ENCODE measurements at places on chromosomes 7 and 10.

GRCh38 chr7:28408960-28409715 lies 3.2 kb upstream of the CREB5 start:
- peak; percentile 95 for DNase-seq

GRCh38 chr7:15885678-15886077 lies 199.2 kb upstream of the MEOX2 start:
- no peak for DNase-seq

GRCh38 chr7:41197769-41198168 lies 505.1 kb downstream of the INHBA start:
- no peak for DNase-seq

- DNase-seq, result no peak
Observed at GRCh38 chr10:70585578-70586169, 16.9 kb downstream of the PRF1 start.

DNA sequence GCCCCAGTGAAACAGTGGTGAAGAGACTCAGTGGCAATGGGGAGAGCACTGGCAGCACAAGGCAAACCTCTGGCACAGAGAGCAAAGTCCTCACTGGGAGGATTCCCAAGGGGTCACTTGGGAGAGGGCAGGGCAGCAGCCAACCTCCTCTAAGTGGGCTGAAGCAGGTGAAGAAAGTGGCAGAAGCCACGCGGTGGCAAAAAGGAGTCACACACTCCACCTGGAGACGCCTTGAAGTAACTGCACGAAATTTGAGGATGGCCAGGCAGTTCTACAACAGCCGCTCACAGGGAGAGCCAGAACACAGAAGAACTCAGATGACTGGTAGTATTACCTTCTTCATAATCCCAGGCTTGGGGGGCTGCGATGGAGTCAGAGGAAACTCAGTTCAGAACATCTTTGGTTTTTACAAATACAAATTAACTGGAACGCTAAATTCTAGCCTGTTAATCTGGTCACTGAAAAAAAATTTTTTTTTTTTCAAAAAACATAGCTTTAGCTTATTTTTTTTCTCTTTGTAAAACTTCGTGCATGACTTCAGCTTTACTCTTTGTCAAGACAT lies 574 bp upstream of the IL6 start:
- peak; percentile 92 for DNase-seq

- DNase-seq, result no peak
Observed at GRCh38 chr7:32860090-32860489, 31.5 kb downstream of the KBTBD2 start.

DNA sequence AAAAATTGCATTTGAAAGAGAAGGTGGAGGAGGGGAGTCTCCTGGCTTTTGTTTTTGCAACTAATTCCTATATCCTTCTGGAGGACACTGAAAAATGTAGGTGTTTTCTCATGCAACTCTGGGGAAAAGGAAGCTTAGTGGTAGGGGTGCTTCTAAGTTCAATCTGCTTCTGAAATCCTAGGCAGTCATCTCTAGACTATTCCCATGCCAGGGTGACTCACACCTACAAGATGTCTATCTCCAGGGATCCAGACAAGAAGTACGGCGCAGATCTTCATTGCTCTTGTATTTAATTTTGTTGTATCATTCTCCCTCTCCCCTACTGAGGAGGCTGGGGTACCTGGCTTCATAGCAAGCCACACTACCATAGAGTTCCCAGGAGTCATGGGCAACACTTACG lies 258.8 kb downstream of the PHF14 start:
- DNase-seq, result no peak

DNA sequence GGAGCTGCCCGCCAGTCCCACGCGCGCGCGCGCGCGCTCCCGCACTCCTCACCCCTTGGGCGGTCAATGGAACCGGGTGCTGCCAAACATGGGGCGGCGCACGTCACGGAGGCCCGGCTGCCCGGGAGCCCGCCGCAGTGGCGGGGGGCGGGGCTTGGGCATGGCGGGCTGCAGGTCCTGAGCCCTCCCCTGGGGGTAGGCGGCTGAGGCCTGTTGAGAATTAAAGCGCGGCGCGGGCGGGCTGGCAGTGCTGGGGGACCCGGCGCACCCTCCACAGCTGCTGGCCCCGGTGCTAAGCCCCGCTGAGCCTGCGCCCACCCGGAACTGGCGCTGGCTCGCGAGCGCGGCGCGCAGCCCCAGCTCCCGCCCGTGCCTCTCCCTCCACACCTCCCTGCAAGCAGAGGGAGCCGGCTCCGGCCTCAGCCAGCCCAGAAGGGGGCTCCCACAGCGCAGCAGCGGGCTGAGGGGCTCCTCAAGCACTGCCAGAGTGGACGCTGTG lies 634.2 kb downstream of the ANKRD7 start:
- no peak for DNase-seq

DNA sequence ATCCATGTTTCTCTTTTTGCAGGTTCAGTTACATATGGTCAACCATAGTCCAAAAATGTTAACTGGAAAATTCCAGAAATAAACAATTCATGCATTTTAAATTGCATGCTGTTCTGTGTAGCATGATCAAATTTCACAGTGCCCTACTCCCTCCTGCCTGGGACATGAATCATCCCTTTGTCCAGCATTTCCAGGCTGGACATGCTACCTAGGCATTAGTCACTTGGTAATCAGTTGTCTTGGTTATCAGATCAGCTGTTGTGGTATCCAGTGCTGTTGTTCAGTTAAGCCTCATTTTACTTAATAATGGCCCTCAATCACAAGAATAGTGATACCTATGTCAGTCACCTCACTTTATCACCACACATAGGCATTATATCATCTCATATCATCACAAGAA lies 7.3 kb upstream of the PNLIP start:
- DNase-seq, result no peak

- DNase-seq, result no peak
Observed at GRCh38 chr7:78779788-78780187, 673.7 kb downstream of the MAGI2 start.

GRCh38 chr10:100146875-100147650 lies 38.8 kb downstream of the ERLIN1 start:
- peak; percentile 35 for DNase-seq

- DNase-seq, result peak; percentile 57
Observed at GRCh38 chr7:50679218-50680007, 103.3 kb downstream of the GRB10 start.

DNA sequence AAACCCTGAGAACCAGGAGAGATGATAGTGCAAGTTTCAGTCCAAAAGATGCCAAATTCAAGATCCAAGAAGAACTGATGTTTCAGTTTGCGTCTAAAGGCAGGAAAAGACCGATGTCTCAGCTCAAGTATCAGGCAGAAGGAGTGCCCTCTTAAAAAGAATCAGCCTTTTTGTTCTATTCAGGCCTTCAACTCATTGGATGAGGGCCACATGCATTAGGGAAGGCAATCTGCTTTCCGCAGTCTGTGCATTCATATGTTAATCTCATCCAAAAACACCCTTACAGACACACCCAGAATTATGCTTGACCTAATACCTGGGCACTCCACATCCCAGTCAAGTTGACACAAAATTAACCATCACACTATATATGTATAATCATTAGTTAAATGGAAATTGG lies 45.2 kb downstream of the DNAJB9 start:
- no peak for DNase-seq

DNA sequence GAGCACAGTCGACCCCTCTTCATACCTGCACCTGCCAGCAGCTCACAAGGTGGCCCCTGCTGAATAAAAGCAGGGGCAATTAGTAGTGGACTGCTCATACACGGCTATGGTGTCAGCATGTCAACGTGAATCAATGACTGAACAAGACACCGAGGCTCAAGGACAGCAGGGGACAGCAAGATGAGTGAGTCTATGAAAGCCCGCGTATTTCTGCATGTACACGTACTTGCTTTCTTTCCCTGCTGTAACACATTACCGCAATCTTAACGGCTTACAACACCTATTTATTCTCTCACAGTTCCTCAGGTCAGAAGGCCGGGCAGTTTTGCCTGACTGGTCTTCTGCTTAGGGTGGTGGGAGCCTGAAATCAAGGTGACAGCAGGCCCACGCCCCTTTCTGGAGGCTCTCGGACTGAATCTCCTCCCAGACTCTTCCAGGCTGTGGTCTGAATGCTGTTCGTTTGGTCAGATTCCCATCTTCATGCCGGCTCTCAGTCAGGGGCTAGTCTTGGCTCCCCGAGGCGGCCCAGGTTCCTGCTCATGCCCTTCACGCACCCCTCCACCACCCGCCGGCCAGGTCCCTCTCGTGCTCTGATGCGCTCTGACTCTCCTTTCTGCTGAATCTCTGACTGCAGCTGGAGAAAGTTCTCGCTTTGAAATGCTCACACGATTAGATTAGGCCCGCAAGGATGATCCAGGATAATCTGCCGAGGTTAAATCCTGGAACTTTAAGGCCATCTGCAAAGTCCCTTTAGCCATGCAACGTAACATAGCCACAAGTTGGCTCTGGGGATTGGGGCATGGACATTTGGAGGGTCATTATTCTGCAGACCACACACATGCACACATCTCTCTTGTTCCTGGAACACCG lies 7.8 kb upstream of the PPP2R2D start:
- DNase-seq, result no peak

DNA sequence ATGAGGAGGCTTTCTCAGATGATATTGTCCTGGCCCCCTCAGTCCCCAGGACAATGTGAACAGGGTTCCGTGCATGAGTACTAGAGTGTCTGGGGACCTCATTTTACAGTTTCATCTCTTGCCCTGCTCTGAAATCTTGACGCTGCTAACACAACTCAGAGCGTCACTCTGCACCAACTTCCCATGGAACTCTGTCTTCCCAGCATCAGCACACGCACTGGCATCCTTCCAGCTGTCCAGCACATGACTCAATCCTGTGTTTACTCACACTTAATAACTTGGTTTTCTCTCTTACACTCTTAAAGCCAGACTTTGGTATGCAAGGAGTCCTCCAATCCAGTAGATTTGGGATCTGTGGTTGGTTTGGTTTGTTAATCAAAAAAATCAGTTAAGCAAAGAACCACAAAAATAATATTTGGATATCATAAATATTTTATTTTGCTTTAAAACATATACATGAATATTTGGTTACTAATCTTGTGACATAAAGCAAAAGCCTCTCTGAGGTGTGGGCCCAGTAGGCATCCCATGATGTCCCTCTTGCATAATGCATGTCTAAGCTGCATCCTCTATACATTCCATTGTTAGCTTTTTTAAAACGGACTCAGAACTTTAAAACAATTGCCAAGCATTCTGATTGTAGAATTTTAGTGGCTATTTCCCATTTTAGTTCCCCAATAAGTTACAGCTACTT lies 131.0 kb downstream of the CXCL12 start:
- peak; percentile 67 for DNase-seq

GRCh38 chr7:47241112-47242065 lies 340.5 kb downstream of the TNS3 start:
- no peak for DNase-seq

- DNase-seq, result no peak
Observed at GRCh38 chr10:86836044-86836443, 79.6 kb downstream of the BMPR1A start.

- no peak for DNase-seq
Observed at GRCh38 chr10:79250259-79250658, 97.0 kb upstream of the PPIF start.

- DNase-seq, result no peak
Observed at GRCh38 chr7:36279200-36279925, 110.3 kb upstream of the ANLN start.

DNA sequence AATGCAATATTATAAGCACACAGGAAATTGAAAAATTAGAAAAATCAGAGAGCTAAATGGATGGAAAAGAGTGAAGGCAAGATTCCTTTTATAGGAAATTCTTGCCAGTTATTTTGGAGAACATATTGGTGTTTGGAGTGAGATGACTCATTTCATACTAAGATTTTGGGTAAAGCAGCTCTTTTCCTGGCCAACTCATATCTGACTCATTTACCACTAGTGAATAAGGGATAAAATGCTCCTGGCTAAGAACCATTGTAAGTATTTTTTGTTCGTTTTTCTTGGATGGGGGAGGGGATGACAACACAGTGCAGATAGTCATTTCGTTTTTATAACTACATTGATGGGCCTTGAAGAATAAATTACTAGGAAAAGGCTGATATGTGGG lies 139.3 kb downstream of the TWIST1 start:
- DNase-seq, result peak; percentile 96

GRCh38 chr7:71411475-71411874 lies 279.5 kb downstream of the GALNT17 start:
- no peak for DNase-seq

DNA sequence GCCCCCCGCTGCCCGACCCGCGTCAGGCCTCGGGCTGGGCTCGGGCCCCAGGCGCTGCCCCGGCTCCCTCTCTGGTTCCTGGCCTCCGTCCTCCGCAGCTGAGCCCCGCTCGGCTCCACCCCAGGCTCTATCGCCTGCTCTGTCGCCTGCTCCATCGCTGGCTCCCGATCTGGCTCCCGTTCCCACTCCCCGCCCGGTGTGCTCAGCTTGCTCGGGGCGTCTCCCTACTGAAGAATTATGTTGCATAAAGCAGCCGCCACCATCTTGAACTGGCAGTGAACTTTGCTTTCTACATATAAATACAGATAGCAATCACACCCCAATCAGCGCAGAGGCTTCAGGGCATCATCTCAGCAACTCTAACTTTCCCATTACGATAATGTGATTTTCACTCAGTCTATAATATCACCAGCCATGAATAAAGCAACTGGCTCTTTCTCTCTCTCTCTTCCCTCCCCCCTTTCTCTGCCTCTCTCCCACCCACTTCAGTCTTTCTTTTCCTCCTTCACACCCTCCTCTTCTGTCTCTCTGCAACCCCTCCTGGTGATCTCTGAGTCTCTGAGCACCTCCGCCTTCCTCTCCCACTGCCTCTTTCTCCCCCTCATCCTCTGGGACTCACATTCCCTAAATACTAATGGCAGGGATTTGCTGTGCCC lies 43.3 kb upstream of the BTRC start:
- DNase-seq, result no peak

GRCh38 chr10:29356931-29357330 lies 68.1 kb downstream of the LYZL1 start:
- DNase-seq, result no peak

GRCh38 chr7:121244120-121244870 lies 84.5 kb upstream of the WNT16 start:
- no peak for DNase-seq

GRCh38 chr7:24808518-24808917 lies 51.3 kb upstream of the GSDME start:
- no peak for DNase-seq

GRCh38 chr10:120929166-120929565 lies 78.0 kb downstream of the WDR11 start:
- no peak for DNase-seq

DNA sequence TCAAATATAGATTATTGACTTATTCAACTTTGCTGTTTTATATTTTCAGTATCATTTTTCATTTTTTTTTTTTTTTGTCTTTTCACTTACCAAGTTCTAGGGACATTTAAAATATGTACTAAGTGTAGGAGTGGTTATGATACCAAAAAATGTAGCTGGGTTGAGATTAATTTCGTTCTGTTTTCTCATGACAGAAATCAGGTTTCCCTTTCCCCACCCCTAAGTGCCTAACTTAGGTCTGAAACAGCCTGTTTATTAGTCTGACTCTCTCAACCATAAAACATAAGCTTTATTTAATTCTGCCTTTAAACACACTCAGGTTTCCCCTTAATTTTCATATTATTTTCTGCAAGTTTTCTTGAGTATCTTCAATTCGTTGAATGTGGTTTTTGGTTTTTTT lies 22.1 kb downstream of the TMEM106B start:
- no peak for DNase-seq

- no peak for DNase-seq
Observed at GRCh38 chr7:114956702-114957101, 34.8 kb downstream of the MDFIC start.

- DNase-seq, result no peak
Observed at GRCh38 chr10:126687121-126687606, 16.7 kb upstream of the C10orf90 start.

GRCh38 chr7:106952658-106953231 lies 87.7 kb downstream of the PIK3CG start:
- no peak for DNase-seq

GRCh38 chr10:69703256-69703655 lies 73.2 kb downstream of the FAM241B start:
- no peak for DNase-seq
